Stimulated activated CD4-positive, alpha-beta T cell treated with anti-CD3 and anti-CD28 coated beads, Interleukin-4, amount 100 ng/mL, for 4 hours (primary cell): ENCODE measurements at places on chromosomes 1 and 21.

DNA sequence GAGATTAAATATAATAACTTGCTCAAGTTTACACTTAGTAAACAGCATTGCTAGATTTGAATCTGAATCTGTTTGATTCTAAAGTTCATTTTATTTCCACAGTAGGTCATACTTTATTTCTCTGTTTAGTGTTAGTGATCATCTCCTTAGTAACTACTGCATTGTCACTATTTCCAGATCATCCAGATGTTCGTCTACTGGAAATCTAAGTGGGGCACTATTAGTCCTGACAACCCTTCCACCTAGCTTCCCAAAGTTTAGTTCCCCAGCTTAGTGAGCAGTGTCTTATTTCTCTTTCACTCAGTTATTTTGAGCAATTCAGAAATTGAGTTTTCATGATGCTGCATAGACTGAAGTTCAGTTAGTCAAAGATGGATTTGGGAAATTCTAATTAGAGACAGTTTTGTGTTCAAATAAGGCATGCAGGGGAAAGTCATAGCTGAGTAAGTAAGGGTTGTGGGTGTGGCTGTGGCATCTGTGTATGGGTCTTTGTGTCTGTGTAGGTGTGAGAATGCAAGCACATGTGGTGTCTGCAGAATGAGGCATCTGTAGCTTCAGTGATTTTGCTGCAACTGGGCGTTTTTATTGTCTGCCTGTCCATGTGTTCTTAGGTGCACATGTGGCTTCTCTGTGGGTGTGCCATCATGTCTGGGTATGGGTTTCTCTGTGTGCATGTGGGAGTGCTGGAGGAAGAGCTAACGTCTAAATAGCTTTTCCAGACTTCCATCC is 107.3 kb downstream of the NTMT2 start:
- no peak for DNase-seq

- DNase-seq: no peak
These were observed 7.8 kb downstream of the CAPZB start for GRCh38 chr1:19477284-19478249.

GRCh38 chr1:169653873-169654272 is 23.9 kb upstream of the SELP start:
- DNase-seq: no peak

GRCh38 chr1:59484096-59484495 is 187.2 kb downstream of the FGGY start:
- no peak for DNase-seq

DNA sequence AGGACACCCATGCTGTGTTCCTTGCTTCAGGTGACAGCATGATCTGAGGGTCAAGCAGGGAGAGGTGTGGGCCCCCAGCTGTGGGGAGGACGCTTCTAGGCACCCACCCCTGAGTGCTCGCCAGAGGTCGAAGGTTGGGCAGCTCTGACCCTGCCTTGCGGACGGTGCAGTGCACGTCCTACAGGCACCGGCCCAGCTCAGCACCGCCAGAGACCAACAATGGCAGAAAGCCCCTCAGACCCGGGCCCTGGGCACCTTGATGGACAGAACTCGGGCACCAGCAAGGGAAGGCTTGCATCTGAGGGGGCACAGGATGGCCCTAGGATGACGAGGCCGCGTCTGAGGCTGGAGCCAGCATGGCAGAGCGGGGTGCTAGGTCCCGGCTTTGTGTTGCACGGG is 24.7 kb downstream of the NADK start:
- no peak for DNase-seq

DNA sequence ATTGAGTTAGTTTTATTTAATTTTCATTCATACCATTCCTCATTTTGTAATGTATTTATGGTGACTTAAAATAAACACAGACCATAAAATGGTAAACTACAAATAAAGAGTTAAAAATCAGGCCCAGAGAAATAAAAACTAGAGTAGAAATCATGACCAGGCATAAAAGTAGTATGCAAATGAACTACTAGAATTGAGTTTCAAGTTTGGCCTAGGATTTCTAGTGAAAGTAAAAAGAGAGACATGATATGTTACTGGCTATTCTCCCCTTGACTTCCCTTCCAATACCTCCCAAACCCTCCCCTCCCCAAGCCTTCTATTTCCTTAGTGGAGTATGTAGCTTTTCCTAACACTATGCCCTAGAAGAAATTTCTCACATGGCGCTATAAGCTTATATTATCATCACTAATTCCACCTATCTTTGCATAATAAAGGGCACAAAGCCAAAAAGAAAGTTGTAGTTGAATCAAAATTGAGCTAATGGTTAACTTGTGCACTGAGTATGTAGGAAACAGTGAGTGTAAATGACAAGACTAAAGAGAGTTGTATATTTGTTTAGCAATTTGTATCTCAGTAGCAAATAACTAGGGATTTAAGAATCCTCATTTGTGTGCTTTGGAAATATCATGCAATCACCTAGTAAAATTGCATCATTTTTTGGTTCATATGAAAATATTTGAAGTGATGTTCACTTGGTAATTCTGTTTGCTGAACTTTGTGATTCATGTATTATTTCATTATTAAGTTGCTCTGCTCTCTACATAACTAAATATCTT is 29.7 kb upstream of the CDC14A start:
- no peak for DNase-seq

GRCh38 chr1:160949881-160950280 is 4.7 kb downstream of the ITLN2 start:
- no peak for DNase-seq

DNA sequence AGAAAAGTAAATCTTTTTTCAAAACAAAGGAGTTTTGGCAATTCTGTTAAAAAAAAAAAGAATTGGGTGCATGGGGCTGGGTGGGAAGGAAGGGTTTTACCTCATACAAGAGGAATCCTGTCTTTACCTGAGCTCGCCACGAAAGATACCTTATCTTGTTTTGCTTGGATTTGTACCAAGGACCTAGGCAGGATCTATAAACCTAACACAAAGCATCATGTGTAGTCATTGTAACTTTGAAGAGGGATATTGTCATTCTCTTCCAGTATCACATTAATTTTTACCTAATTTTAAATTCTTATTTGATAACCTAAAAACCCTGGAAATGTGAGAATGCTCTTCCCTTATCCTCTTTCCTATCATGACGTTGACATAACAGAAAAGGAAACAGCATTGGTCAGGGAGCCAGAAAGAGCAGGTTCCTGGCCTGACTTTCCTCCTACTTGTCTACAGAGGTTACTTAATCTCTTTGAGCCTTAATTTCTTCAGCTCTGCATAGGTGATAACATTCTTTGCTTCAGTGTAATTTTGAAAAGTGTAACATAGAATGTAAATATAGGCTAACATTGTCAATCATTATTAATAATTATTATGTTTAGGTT is 4.0 kb upstream of the LAMC1 start:
- no peak for DNase-seq

GRCh38 chr1:15022048-15022447 is 131.5 kb upstream of the TMEM51 start:
- DNase-seq: no peak

DNA sequence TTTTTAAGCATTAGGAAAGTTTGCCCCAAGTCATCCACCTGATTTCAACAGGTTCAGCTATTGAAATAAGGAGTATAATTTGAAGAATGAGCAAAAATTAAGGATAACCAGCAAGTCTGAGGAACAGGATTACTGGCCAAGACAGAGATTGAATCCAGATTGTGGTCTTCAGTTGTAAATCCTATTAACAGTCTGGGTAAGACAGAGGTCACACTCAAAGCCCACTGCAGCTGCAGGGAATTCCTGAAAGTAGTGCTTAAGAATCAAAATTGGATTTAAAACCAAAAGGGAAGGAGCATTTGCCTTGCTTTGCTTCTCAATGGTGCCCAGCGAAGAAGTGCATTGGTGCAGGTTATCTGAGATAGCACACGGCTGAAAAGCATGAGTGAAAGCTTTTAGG is 6.4 kb upstream of the LORICRIN start:
- no peak for DNase-seq

DNA sequence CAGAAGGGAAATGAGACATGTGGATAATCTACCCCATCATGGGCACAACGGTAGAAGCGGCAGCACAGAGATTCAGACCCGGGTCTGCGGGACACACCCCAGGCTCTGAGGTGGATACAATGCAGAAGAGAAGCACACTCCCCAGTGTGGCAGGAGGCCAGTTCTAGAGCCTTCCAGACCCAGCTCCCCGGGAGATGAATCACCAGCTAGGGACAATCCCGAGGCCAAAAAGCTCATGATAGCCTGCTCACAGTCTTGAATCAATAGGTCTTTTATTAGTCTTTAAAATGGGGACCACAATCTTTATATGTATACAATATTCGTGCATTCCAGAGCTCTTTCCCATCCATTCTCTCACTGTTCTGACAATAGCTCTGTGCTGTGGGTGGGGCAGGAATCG is 57.3 kb upstream of the DIRAS3 start:
- no peak for DNase-seq

- no peak for DNase-seq
These were observed 183.6 kb downstream of the FOXD2 start for GRCh38 chr1:47621483-47621882.

DNA sequence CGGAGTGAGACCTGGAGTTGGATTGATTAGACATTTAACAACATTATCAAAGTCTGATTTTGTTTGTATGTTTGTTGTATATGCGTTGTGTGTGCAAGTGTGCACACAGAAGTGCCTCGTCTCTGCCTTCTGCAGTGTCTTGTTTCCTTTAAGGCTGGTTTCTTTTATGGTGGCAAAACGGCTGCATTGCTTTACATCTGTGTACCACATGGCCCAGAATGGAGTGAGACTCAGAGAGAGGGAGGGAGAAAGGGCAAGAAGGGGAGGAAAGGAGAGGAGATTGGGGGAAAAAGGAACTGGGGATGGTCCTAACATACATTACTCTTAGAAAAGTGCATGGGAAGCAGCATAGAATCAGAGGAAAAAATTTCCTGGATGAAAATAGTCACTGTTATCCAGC is 99.7 kb upstream of the WLS start:
- DNase-seq: no peak

GRCh38 chr1:221074332-221074731 is 195.1 kb downstream of the HLX start:
- DNase-seq: no peak

DNA sequence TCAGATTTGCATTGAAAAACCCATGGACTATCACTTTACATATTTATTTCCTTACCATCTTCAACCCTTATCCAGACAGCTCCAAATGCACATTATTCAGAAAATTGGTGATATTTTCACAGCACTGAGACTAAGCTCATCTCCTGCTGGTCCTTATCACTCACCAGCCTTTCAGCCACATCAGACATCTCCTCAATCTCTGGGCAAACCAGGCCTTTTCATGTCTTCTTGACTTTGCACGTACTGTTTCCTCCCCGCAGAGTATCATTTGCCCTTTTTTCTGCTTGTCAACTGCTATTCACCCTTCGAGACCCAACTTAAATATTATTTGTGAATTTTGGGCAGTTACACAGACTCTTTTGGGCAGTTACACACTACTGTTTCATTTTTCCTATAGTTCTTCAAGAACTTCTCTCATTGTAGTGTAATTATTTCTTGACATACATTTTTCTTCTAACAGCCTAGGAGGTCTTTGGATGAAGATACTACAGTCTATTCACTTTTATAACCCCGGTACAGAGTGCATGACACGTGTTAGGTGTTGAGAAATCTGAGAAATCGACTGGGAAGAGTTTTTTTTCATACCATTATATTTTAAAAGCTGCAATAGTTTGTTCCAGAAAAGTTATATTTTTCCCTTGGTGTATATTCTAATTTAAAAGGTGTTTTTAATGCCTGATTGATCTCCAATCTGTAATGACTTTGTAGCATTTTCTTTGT is 98.0 kb downstream of the FGGY start:
- DNase-seq: no peak

DNA sequence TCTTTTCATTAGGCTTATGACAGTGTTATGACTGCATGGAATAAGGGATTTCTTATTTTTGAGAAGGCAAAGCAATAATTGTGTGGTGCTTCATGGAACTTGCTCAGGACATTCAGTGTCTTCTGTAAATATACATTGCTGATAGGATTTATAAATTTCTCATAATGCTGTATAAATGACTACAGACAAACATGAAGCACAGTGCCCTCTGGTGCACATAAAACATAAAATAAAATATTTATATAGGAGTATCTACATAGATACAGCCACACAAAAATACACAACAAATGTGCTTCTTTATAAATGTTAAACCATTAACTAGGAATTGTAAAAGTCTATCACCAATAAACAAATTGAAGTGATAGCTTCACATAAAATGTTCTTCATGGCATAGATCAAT is 24.1 kb downstream of the BRINP3 start:
- DNase-seq: no peak

DNA sequence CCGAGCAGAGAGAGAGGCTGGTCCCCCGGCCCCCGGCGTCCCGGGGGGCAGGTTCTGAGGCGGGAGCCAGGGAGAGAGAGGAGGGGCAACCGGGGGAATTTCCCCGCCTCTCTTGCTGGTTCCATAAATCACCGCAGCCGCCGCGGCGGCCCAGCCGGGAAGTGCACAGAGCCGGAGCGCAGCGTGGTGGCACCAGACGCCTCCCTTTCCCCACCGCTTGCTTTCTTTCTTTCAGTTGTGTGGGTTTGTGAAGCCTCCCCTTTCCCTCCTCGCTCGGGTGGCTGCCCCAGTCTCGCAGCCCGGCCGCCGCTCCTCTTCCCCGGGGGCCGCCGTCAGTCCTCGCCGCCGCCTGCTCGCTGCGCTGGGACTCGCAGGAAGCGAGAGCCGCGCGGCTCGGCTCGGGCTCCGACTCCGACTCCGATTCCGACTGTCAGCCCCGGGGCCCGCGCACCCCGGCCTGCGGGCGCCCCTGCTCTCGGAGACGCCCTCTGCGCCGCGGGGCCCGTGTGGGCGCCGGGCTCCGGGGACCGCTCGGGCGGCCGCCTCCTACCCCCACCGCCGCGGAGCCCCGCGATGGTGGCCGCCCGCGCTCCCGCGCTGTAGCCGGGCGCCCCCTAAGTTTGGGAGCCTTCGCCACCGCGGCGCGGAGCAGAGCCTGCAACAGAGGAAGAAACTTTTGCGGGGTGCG is at the start of gene CACHD1:
Gene CACHD1, plus strand, starts transcription at position 153 of the 688 bp plus-strand sequence. CDS start 616 bp downstream, outside the sequence.
- peak; percentile 78 for DNase-seq

DNA sequence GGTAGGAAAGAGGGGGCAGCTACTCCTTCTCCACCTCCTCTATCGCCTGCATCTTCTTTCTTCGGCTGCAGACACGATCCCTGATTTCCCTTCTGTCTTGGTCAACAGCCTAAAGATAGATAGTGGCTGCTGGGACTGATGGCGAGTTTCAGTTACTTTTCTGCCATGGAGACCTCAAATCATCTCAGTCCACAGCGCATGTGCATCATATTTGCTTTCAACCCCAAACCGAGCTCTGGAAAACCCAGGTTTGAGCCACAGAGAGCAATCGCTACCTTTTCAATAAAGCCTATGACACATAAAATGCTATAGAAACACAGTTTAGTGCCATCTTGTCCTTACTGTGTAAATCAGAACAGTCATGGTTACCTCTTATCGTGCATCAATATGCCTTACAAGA is 142.9 kb upstream of the IRF2BP2 start:
- no peak for DNase-seq

DNA sequence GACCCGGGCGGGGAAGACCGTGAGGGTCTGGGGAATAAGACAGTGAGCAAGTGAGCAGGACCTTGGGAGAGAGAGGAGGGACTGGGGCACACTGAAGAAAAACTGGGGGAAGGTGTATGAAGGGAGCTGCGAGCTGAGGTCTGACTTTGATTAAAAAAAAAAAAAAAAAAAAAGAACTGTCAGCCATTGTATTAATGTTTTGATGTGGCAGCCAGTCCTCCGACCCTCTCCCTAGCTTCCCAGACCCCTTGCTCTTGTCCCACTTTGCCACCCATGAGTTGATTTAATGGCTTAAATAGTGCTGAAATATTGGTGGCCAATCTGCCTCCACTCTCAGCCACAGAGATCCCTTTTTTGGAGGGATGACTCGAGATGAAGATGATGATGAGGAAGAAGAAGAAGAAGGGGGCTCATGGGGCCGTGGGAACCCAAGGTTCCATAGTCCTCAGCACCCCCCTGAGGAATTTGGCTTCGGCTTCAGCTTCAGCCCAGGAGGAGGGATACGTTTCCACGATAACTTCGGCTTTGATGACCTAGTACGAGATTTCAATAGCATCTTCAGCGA is 652 bp downstream of the HAX1 start:
- DNase-seq: no peak
